Heart left ventricle (tissue), 16 donors: ENCODE measurements at places on chromosomes 6 and 20.

DNA sequence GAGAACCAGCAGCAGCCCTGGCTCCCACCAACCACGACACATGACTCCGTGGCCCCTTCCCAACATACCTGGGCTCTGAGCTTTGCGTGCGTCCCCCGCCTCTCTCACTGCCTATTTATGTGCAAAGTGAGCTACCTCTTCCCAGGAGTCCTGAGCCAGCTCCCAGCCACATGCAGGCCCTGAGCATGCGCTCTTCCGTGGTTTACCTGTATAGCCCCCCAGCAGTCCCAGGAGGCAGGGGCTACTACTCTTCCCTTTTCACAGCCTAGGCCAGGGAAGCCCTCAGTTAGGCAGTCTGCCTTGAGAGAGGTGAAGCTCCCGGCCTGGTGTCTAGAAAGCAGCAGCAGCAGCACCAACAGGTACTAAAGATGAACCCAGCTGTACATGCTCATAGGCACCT, 114.8 kb upstream of the CDYL start:
- no peaks in the 10 kb centered on the region for H3K27me3 ChIP-seq
- no peaks in the 10 kb centered on the region for H3K36me3 ChIP-seq
- H3K4me3 ChIP-seq = no peak overlapping the region

- H3K4me1 ChIP-seq = peaks cover 18% of the 10 kb centered on the region
- no peak for DNase-seq
- H3K36me3 ChIP-seq = no peaks in the 10 kb centered on the region
- H3K27ac ChIP-seq = no peak overlapping the region
- H3K27me3 ChIP-seq = no peaks in the 10 kb centered on the region
Observed at GRCh38 chr6:21000331-21000801, 466.1 kb downstream of the CDKAL1 start.

- DNase-seq = peak; percentile 72
- no peaks in the 10 kb centered on the region for H3K27me3 ChIP-seq
- peak overlapping the region; percentile 22 for H3K27ac ChIP-seq
- no peaks in the 10 kb centered on the region for H3K36me3 ChIP-seq
- peaks cover 14% of the 10 kb centered on the region for H3K4me1 ChIP-seq
- no peak overlapping the region for H3K4me3 ChIP-seq
Observed at GRCh38 chr6:87723170-87724078, 21.4 kb upstream of the AKIRIN2 start.

- H3K4me1 ChIP-seq = peaks cover 10% of the 10 kb centered on the region
- H3K27ac ChIP-seq = no peak overlapping the region
- no peak overlapping the region for H3K4me3 ChIP-seq
- no peaks in the 10 kb centered on the region for H3K27me3 ChIP-seq
- H3K36me3 ChIP-seq = peaks cover 76% of the 10 kb centered on the region
- no peak for DNase-seq
Observed at GRCh38 chr6:129485746-129486145, 224.2 kb downstream of the ARHGAP18 start.

- no peak overlapping the region for H3K27ac ChIP-seq
- no peaks in the 10 kb centered on the region for H3K4me1 ChIP-seq
- no peaks in the 10 kb centered on the region for H3K36me3 ChIP-seq
Observed at GRCh38 chr20:15072316-15072715, 734.9 kb upstream of the FLRT3 start.

- DNase-seq = no peak
- H3K36me3 ChIP-seq = peaks cover 39% of the 10 kb centered on the region
- H3K27ac ChIP-seq = no peak overlapping the region
- H3K4me1 ChIP-seq = peaks cover 4% of the 10 kb centered on the region
- no peak overlapping the region for H3K4me3 ChIP-seq
Observed at GRCh38 chr6:24851086-24851485, 52.4 kb upstream of the ARMH2 start.

- no peak overlapping the region for H3K27ac ChIP-seq
- H3K4me1 ChIP-seq = peaks cover 52% of the 10 kb centered on the region
- peaks cover 100% of the 10 kb centered on the region for H3K36me3 ChIP-seq
- no peaks in the 10 kb centered on the region for H3K27me3 ChIP-seq
Observed at GRCh38 chr20:49285233-49285668, 7.4 kb upstream of the ZNFX1 start.

DNA sequence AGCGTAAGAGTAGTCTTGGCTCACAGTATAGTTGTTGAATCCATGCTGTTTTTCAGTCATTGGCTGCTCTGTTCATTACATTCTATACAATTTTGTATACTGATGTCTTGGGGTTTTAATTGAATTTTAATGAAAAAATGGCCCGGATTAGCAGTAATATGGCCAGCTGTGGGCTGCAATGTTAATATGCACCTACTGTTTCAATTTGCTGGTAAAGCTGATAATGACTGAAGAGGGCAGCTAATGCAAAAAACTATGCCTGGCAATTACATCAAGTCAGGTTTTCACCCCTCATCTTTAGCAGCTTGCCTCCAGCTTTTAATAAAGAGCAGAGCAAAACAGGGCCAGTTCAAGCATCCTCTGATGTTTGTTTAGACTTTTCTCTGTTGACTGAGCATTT, 394.5 kb downstream of the PLCB1 start:
- DNase-seq = no peak
- no peak overlapping the region for H3K27ac ChIP-seq
- H3K4me1 ChIP-seq = peaks cover 3% of the 10 kb centered on the region
- H3K4me3 ChIP-seq = no peak overlapping the region
- H3K36me3 ChIP-seq = no peaks in the 10 kb centered on the region
- H3K27me3 ChIP-seq = no peaks in the 10 kb centered on the region

DNA sequence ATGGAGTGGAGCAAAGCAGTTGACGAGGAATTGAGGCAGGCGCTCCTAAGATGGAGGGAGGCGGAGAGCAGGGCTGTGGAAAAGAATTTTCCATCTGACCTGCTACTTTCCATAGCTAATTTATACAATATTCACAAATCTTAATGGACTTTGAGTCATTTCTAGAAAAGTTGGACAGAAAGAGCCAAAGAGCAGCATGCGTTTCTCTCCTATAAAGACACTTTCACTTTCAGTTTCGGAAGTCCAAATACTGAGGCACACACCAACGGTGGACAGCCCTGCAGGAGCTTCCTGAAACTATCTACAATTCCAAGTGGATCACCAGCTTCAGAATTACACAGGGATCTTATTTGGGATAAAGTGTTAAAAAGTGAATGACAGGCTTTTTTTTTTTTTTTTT, 43.5 kb downstream of the PANK2 start:
- H3K27ac ChIP-seq = peak overlapping the region; percentile 76
- no peak for DNase-seq
- peaks cover 10% of the 10 kb centered on the region for H3K36me3 ChIP-seq
- H3K27me3 ChIP-seq = no peaks in the 10 kb centered on the region
- peak overlapping the region; percentile 51 for H3K4me3 ChIP-seq

DNA sequence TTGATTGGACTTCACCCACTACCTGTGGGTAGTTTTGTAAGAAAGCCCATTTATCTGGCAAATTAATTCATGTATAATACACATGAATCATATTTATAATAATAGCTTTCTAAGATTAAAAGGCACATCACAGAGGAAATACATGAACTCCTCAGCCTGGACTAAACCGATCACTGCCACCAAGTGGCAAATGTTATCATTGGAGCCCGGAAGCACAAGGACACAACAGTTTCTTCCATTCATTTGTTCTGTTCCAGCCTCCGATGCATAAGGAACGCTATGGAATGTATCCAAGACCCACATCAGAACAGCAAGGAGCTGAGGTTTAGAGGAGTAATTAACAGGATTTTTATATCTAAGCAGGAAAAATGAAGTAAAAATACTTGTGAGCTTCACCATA, 13.9 kb upstream of the IPCEF1 start:
- H3K4me1 ChIP-seq = no peaks in the 10 kb centered on the region
- no peaks in the 10 kb centered on the region for H3K27me3 ChIP-seq
- H3K36me3 ChIP-seq = no peaks in the 10 kb centered on the region
- H3K27ac ChIP-seq = no peak overlapping the region
- H3K4me3 ChIP-seq = no peak overlapping the region

GRCh38 chr6:154528310-154528915, 17.9 kb upstream of the CNKSR3 start:
- H3K36me3 ChIP-seq = no peaks in the 10 kb centered on the region
- no peak overlapping the region for H3K4me3 ChIP-seq
- no peaks in the 10 kb centered on the region for H3K4me1 ChIP-seq
- H3K27ac ChIP-seq = no peak overlapping the region

DNA sequence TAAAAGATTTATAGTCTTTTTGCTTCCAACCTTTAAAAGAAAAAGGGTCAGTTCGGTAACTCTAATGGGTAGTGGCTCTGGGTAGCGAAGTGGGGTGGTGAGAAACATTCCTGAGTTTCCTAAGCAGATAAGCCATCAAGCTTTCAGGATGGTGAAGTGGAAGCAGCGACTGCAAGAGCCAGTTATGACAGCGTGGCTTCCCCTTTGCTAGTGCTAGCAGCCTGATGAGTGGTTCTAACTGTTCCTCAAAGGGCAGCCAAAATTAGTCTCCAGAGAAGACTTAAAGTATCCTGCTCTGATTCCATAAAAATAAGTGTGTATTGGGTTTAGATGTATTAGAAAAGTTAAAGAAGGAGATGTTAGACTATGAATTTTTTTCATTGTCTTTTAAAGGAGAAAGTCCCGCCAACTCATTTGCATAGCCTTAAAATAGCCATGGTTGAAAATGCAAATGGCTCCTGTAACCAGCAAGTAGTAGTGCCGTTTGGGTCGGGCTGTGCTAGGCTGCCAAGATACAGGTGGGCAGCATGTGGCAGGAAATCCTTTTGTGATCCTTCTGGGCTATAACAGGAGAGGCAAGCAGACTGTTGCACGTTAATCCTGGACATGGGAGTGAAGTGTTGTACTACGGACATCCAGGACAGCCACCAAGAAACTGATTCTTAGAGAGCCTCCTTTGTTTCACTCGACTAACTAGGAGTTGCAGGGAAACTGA, 18.0 kb downstream of the ELOVL2 start:
- peak overlapping the region; percentile 10 for H3K4me3 ChIP-seq
- H3K27ac ChIP-seq = no peak overlapping the region
- no peaks in the 10 kb centered on the region for H3K27me3 ChIP-seq
- no peak for DNase-seq
- H3K36me3 ChIP-seq = no peaks in the 10 kb centered on the region
- H3K4me1 ChIP-seq = peaks cover 12% of the 10 kb centered on the region

- H3K4me3 ChIP-seq = no peak overlapping the region
- H3K4me1 ChIP-seq = peaks cover 10% of the 10 kb centered on the region
- DNase-seq = peak; percentile 53
- no peaks in the 10 kb centered on the region for H3K27me3 ChIP-seq
- H3K27ac ChIP-seq = no peak overlapping the region
Observed at GRCh38 chr20:50980851-50981713, 22.5 kb downstream of the MOCS3 start.

GRCh38 chr6:144758602-144759001, 473.5 kb downstream of the UTRN start:
- H3K4me3 ChIP-seq = no peak overlapping the region
- no peaks in the 10 kb centered on the region for H3K4me1 ChIP-seq
- DNase-seq = no peak
- H3K27me3 ChIP-seq = no peaks in the 10 kb centered on the region

DNA sequence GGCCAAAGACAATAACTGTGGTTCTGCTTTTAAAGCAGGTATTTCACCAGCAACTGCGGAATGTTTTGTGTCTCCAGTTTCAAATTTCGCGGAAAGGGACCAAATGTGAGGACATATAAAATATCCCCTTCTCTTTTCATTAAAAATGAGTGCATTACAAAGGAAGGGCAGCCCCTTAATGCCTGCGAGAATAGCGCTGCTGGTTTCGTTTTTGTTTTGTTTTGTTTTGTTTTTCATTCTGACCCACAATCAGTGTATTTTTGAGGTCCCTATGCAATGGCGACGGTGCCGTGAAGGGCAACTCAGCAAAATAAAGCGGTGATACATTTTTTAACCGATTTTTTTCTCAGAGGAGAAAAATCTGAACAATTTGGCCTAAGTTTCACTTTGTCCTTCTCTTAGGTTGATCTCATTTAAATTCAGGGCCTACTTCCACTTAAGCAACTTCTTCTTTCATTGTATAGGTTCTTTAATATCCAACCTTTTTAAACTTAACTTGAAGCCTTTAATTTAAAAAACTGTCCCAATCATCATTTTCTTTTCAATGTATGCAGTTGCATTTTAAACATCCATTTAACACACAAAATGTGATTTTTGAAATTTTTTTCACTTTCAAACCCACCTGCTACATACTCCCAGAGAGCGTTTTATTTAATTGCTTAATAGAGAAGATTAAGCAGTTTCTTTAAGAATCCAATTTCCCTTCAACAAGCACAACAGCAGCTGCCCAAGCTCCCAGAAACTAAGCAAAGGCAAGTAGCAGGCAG, 2.9 kb upstream of the HIVEP2 start:
- H3K27ac ChIP-seq = peak overlapping the region; percentile 98
- H3K27me3 ChIP-seq = no peaks in the 10 kb centered on the region
- peak overlapping the region; percentile 92 for H3K4me3 ChIP-seq
- no peaks in the 10 kb centered on the region for H3K36me3 ChIP-seq
- no peak for DNase-seq

DNA sequence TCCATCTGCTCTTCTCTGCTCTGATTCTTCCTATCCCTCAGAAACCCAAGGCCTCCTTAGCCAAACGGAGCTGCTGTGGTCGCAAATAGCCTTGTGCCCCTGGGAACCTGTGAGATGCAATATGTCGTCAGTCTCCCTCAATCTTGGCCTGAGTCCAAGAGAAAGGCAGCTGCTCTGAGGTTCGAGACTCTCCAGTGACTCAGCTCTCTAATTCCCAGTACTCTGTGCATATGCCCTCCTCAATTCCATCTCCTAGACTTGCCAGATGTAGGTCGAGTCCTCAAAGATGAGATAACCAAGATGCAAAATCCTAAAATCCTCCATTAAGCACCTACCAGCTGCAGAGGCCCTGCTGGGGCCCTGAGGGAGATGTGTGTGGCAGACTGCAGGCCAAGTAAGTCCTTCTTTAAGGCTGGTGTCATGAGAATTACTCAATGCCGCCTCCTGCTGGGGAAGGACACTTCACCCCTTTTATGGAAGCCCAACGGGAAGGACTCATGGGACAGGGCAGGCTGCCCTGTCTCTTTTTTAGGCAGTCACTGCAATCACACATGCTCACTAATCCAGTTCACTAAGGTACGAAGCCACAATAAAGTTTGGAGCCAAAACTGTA, 28.5 kb downstream of the C6orf15 start:
- H3K4me1 ChIP-seq = peaks cover 22% of the 10 kb centered on the region
- no peak overlapping the region for H3K4me3 ChIP-seq
- H3K27me3 ChIP-seq = no peaks in the 10 kb centered on the region
- no peaks in the 10 kb centered on the region for H3K36me3 ChIP-seq
- DNase-seq = peak; percentile 34

DNA sequence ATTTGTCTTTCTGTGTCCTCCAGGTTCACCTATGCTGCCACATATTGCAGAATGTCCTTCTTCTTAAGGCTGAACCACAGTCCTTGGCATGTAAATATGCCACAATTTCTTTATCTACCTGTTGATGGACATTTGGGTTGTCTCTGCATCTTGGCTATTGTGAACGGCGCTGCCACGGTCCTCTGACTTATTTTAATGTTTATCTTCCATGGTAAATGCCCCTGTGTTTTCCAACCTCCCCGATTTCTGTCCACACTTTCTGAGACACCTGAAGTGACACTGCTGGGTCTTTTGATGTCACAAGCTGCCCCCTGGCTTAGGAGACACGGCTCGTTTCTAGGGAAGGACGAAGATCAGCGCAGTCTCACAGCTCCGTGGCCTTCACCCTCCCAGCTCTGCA, 128.3 kb upstream of the PDE10A start:
- no peak overlapping the region for H3K4me3 ChIP-seq
- H3K36me3 ChIP-seq = no peaks in the 10 kb centered on the region
- no peak overlapping the region for H3K27ac ChIP-seq
- no peaks in the 10 kb centered on the region for H3K4me1 ChIP-seq
- no peak for DNase-seq
